ENCODE measurements at places on chromosomes 2 and 18.

GRCh38 chr2:71700658-71701397 lies 247.5 kb downstream of the DYSF start:
- H3K36me3 ChIP-seq = no peaks in the 10 kb centered on the region
- H3K27me3 ChIP-seq = peaks cover 4% of the 10 kb centered on the region
- H3K4me3 ChIP-seq = no peak overlapping the region
- no peak for DNase-seq
- no peaks in the 10 kb centered on the region for H3K4me1 ChIP-seq

- no peaks in the 10 kb centered on the region for H3K36me3 ChIP-seq
- no peak for DNase-seq
- H3K4me3 ChIP-seq = no peak within 1 kb of the TSS
- H3K4me1 ChIP-seq = no peaks in the 10 kb centered on the region
- peaks cover 4% of the 10 kb centered on the region for H3K27me3 ChIP-seq
- H3K27ac ChIP-seq = no peak within 1 kb of the TSS
Observed at GRCh38 chr2:165469417-165469816, at the start of gene CSRNP3. CSRNP3 (plus strand) TSS chr2:165469698; CDS start chr2:165595066, 125,368 bp downstream.

GRCh38 chr18:79573921-79574491 lies 105.6 kb upstream of the CTDP1 start:
- peaks cover 7% of the 10 kb centered on the region for H3K36me3 ChIP-seq
- H3K4me3 ChIP-seq = no peak overlapping the region
- H3K27ac ChIP-seq = no peak overlapping the region
- H3K4me1 ChIP-seq = peaks cover 13% of the 10 kb centered on the region
- H3K27me3 ChIP-seq = no peaks in the 10 kb centered on the region

DNA sequence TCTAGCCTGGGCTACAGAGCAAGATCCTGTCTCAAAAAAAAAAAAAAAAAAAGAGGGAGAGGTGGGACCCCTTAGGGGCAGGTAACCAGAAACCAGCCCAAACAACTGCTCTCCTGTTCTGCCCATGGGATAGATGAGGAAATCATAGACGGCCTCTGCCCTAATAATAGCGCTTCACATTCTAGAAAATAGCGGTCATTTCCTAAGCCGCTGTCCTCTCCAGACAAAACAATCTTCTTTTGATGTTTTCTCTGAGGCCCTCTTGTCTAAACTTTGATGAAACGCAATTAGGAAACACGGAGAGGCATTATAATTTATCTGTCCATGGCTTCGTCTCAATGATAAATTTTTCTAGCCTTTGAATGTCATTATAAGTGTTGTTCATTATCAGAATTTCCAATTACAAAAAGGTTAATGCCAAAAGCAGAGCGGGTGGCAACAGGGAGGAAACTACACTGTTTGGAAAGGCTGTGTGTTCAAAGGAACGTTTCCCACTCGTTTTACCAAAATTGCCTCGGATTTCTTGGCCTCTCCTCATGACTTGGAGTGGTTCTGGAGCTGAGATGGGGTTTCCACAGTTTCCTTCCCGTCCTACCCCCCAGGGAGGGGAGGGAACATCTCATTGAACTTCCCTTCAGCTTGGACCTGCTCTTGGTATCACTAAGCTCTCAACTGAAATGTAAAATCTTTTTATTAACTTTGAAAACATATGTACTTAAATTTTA lies 151.6 kb upstream of the ZNF236 start:
- no peak overlapping the region for H3K4me3 ChIP-seq
- no peak for DNase-seq
- H3K4me1 ChIP-seq = no peaks in the 10 kb centered on the region

DNA sequence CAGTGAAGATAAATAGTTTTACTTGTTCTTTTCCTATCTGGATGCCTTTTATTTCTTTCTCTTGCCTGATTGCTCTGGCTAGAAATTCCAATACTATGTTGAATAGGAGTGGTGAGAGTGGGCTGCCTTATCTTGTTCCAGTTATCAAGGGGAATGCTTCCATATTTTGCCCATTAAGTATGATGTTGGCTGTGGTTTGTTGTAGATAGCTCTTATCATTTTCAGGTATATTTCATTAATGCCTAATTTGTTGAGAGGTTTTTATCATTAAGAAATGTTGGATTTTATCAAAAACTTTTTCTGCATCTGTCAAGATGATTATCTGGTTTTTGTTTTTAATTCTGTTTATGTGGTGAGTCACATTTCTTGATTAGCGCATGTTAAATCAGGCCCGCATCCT lies 655.8 kb downstream of the NUP35 start:
- H3K4me3 ChIP-seq = no peak overlapping the region
- DNase-seq = no peak
- H3K27me3 ChIP-seq = no peaks in the 10 kb centered on the region
- no peak overlapping the region for H3K27ac ChIP-seq

GRCh38 chr18:47550611-47551010 lies 299.2 kb upstream of the SKOR2 start:
- peaks cover 3% of the 10 kb centered on the region for H3K27me3 ChIP-seq
- H3K4me1 ChIP-seq = no peaks in the 10 kb centered on the region
- no peak for DNase-seq
- no peaks in the 10 kb centered on the region for H3K36me3 ChIP-seq
- no peak overlapping the region for H3K27ac ChIP-seq
- no peak overlapping the region for H3K4me3 ChIP-seq

DNA sequence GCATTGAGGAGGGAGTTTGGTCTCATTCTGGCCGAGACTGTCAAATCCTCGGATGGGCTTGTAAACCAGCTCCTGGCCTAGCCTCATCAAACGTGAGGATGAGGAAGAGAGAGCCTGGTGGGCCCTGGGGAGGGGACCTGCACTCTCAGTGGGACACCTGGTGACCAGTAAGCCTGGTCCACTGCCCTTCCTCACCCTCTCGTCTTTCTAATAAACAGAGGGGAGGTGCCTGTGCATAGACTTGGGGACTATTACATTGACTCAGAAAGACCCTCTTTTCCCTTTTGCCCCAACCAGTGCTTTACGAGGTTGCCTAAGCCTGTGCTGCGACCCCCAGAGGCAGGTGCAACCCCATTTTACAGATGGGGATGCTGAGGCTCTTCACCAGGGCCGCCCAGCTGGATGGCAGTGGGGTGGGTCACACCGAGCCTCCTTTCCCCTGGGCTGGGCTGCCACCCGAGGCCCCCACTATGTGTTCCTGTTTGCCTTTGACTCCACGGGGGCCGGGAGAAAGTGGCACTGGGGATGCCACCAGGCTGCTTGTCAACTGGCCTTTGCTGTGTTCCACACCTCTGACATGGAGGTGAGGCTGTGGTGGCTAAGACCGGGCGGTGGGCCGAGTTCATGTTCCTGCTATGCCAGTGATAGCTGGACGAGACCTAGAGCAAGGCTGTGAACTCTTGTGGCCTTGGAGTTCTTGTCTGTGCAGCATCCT lies 85.9 kb downstream of the GLI2 start:
- no peaks in the 10 kb centered on the region for H3K36me3 ChIP-seq
- no peaks in the 10 kb centered on the region for H3K27me3 ChIP-seq
- DNase-seq = no peak
- H3K4me1 ChIP-seq = no peaks in the 10 kb centered on the region
- no peak overlapping the region for H3K27ac ChIP-seq

DNA sequence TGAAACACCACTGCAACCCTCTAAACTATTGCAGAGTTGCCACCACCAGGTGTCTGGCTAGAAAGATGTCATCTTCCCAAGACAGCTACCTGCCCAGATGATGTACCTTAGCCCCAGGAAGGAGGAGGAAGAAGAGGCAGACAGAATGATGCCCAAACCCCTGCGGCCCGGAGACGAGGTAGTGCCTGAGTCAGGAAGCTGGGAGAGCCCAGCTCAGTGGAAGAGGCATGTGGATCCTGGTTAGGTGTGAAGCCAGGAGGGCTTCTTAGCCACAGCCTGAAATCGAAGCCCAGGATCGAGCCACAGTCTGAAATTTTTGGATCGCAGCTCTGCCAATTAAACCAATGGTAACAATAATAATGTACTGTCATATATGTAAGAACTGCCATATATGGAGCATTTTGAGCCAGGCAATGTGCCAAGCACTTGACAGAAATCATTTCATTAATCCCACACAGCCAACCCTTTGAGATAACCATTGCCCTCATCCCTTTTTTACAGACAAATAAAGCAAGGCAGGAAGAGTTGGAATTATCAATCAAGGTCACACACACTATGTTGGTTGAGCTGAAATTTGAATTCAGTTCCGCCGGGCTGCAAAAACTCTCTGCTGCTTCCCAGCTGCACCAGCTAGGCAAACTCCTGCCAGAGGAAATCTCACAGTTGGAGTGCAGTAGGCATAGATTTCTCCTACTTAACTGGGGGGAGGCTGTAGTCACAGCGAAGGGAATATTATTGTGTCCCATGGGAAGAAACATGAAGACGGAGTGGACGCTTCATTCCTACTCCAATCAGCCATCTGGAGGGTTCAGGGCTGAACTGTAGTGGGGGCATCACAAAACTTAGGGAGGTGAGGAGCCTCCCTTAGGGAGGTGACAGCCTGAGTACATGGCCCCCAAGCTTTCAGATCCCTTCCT lies 19.4 kb upstream of the CYP1B1 start:
- H3K4me1 ChIP-seq = peaks cover 40% of the 10 kb centered on the region
- no peak overlapping the region for H3K4me3 ChIP-seq
- DNase-seq = no peak
- peaks cover 2% of the 10 kb centered on the region for H3K36me3 ChIP-seq
- H3K27ac ChIP-seq = peak overlapping the region; percentile 85
- peaks cover 78% of the 10 kb centered on the region for H3K27me3 ChIP-seq

DNA sequence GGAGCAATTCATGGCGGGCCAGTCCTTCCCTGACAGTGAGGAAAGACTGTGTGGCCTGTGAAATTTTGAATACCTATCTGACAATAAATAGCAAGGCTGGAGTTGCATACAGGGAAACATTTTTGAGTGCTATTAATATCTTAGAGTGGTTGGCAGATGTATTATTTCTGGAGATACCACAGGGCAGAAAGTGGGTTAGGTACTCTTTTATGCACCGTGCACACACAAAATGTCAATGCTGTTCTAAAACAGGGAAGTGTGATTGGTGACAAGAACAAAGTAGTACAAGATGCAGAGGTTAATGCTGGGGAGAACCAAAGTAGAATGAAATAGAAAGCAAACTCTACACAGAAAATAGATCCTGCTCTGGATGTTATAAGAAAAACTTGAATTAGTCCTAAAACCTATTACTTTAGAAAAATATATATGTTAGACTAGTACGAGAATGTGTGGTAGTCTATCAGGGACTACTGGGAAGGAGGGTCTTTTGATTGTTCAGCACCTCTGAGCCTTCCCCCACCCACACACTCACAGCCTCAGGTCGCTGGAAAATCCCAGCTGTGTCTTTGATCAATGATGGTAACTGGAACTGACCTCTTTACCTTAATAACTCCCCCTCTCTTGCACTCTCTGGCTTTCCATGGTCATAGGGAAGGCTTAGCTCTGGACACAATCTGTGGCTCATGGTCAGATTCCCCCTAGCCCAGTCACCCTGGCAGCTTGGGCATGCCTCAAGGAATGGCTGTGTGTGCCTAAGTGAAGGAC lies 58.2 kb downstream of the SERPINB8 start:
- peaks cover 26% of the 10 kb centered on the region for H3K27me3 ChIP-seq
- H3K4me3 ChIP-seq = no peak overlapping the region
- H3K4me1 ChIP-seq = no peaks in the 10 kb centered on the region
- no peak overlapping the region for H3K27ac ChIP-seq

GRCh38 chr18:41906528-41907146 lies 48.4 kb upstream of the PIK3C3 start:
- H3K27ac ChIP-seq = no peak overlapping the region
- no peak overlapping the region for H3K4me3 ChIP-seq
- H3K27me3 ChIP-seq = no peaks in the 10 kb centered on the region
- H3K36me3 ChIP-seq = no peaks in the 10 kb centered on the region

DNA sequence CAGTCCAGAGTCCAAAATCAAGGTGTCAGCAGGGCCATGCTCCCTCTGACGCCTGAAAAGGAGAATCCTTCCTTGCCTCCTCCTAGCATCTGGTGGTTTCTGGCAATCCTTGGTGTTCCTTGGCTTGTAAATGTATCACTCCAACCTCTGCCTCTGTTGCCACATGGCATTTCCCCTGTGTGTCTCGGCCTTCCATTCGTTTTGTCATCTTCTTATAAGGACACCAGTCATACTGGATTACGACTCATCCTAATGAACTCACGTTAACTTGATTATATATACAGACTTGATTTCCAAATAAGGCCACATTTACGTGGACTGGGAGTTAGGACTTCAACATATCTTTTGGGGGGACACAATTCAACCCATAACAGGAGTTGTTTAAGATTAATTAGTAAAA lies 15.8 kb downstream of the PMAIP1 start:
- peaks cover 10% of the 10 kb centered on the region for H3K4me1 ChIP-seq
- H3K27ac ChIP-seq = no peak overlapping the region
- H3K4me3 ChIP-seq = no peak overlapping the region
- H3K36me3 ChIP-seq = no peaks in the 10 kb centered on the region
- peaks cover 9% of the 10 kb centered on the region for H3K27me3 ChIP-seq

DNA sequence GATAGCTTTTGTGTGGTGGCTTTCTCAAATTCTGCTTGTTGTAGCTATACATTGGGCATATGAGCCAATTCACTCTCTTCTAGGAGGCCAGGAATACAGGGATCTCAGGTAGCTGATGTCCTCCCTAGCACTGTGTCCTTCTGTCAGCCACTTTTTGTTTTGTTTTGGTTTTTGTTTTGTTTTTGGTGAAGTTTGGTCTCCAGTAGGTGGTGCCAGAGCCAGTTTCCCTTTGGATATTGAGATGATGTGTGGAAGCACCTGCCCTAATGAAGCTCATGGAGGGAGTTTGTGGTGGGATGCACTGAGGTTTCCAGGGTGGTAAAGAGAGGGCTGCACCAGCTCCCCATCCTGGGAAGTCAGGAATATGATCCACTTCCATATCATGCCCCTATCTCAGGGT lies 100.5 kb upstream of the VWC2L start:
- H3K27me3 ChIP-seq = no peaks in the 10 kb centered on the region
- no peaks in the 10 kb centered on the region for H3K4me1 ChIP-seq
- no peak for DNase-seq

GRCh38 chr2:178761759-178762371 lies 45.4 kb downstream of the TTN start:
- no peaks in the 10 kb centered on the region for H3K27me3 ChIP-seq
- DNase-seq = peak; percentile 5
- H3K36me3 ChIP-seq = no peaks in the 10 kb centered on the region
- H3K4me3 ChIP-seq = no peak overlapping the region
- no peak overlapping the region for H3K27ac ChIP-seq
- H3K4me1 ChIP-seq = peaks cover 2% of the 10 kb centered on the region

DNA sequence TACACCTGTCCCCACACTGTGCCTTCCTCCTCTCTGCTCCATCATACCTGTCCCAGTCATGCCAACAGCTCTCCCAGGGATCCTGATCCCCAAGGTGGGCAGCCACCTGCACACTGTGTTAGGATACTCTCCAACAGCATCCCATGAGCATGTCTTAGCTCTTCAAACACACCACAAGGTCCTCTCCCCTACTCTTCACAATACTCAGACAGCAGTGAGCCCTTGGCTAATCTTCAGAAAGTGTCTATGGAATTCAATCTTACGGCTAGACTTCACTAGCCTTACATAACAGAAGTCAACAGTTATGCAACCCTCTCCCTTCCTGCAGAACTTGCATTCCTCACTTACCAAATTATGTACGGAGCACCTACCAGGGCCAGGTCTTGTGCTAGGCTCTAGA lies 79.9 kb downstream of the MYO5B start:
- no peaks in the 10 kb centered on the region for H3K4me1 ChIP-seq
- no peaks in the 10 kb centered on the region for H3K36me3 ChIP-seq
- H3K27ac ChIP-seq = no peak overlapping the region
- H3K27me3 ChIP-seq = peaks cover 11% of the 10 kb centered on the region
- H3K4me3 ChIP-seq = no peak overlapping the region
- DNase-seq = no peak

All from activated naive CD8-positive, alpha-beta T cell treated with anti-CD3 and anti-CD28 coated beads for 36 hours (primary cell).